ENCODE measurements at places on chromosomes 16 and 17. TPM values are rescaled to one million over a fixed set of nuclear protein-coding genes. Genes with fewer than 3 reads are reported as not detected.

The KRT23 gene
- total RNA-seq, result not detected

The SPATA32 gene
- 0.53 TPM for total RNA-seq

The CMTM1 gene
- total RNA-seq, result 10.6 TPM

The KRTAP2-2 gene
- total RNA-seq, result not detected

The TSPAN10 gene
- 0.36 TPM for total RNA-seq

The SMPD3 gene
- total RNA-seq, result 16.9 TPM

The CACNG1 gene
- not detected for total RNA-seq

The NUDT21 gene
- 200 TPM for total RNA-seq

The CASKIN1 gene
- 1.1 TPM for total RNA-seq

The CDRT15 gene
- total RNA-seq, result not detected

Measured in activated naive CD8-positive, alpha-beta T cell treated with anti-CD3 and anti-CD28 coated beads, Interleukin-2, amount 10 ng/mL, durations not matched to agents 7 days and 5 days (primary cell).